Calu3 (cell line): ENCODE measurements at places on chromosomes 4 and X. TPM values are rescaled to one million over a fixed set of nuclear protein-coding genes. Genes with fewer than 3 reads are reported as not detected.
A peak's percentile ranks its signal among the peaks of the same experiment; 100 is the strongest.

DNA sequence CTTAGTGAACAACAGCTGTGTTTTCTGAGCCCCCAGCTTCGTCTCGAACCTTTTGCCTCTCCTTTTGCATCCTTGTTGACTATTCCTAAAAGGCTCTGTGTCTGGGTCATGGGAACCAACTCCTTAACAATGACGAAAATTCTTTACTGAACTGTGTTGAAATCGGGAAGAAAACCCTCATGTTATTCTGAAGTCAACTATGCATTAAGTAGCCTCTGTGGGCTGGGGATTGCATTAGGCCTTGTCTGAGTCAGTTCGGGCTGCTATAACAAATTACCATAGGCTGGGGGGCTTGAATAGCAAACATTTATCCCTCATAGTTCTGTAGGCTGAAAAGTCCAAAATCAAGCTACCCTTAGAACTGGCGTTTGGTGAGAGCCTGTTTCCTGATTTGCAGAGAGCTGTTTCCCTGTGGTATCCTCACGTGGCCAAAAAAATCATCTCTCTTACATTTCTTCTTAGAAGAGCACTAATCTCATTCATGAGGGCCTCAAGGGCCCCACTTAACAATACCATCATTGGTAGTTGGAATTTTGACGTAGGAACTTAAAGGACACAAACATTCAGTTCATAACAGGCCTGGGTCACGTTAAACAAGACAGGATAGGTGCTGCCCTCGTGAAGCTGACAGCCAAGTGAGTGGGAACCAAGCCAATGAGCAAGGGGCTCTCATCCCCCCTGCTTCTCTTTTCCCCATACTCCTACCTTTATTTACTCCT, 75.9 kb downstream of the CLNK start:
- no peak overlapping the region for H3K4me3 ChIP-seq
- peaks cover 10% of the 10 kb centered on the region for H3K4me1 ChIP-seq
- no peak overlapping the region for H3K27ac ChIP-seq
- no peaks in the 10 kb centered on the region for H3K27me3 ChIP-seq
- H3K36me3 ChIP-seq, result no peaks in the 10 kb centered on the region
- no peak for DNase-seq

- no peak overlapping the region for H3K27ac ChIP-seq
- H3K4me1 ChIP-seq, result no peaks in the 10 kb centered on the region
- no peak overlapping the region for H3K4me3 ChIP-seq
- peaks cover 42% of the 10 kb centered on the region for H3K27me3 ChIP-seq
- peaks cover 3% of the 10 kb centered on the region for H3K36me3 ChIP-seq
- no peak for DNase-seq
Observed at GRCh38 chrX:103254171-103254824, 657 bp downstream of the TCEAL8 start.

DNA sequence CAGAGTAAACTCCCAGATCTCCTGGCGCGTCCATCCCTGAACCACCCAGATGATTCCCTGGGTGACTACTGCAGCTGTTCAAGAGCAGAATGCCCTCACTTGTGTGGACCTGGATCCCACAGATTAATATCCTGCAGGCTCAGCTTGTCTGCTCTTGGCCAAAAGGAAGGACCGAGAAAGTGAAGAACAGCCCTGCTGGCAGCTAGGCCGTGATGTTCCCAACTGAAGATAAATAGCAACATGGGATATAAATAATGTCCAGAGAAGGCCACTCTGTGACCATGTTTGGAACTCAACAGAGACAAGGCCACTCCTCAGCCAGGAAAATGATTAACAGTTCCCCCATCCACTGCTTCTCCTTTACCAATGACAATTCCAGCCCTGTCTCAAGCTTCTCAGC, 21.5 kb downstream of the SUPT20HL2 start:
- no peak overlapping the region for H3K27ac ChIP-seq
- H3K4me1 ChIP-seq, result no peaks in the 10 kb centered on the region
- H3K4me3 ChIP-seq, result no peak overlapping the region
- H3K27me3 ChIP-seq, result peaks cover 16% of the 10 kb centered on the region
- no peak for DNase-seq

DNA sequence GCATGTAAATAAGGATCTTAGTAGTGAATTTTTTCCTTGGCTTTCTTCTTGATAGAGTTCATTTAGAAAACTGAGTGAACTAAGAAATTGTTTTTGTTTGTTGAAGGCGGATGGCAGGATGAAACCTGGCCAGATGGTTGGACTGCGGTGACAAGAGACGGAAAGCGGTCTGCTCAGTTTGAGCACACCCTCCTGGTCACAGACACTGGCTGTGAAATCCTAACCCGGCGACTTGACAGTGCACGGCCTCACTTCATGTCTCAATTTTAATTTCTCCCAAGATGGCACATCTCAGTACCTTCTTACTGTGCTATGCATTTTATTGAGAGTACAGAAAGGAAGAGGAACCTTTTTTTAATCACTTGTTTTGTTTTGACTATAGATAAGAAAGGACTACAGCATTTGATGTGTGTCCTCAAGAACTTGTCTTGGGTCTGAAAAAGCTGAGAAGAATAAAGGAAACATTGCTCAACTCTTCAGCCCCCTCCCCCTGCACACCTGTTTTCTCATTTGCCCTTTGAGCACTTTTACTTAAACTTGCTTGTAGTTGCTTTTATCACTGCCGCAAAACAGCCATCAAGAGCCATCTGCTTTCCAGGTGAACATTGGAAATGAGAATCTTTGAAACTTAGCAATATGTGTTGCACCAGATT, 27.4 kb downstream of the ADH5 start:
- H3K27me3 ChIP-seq, result no peaks in the 10 kb centered on the region
- no peak overlapping the region for H3K4me3 ChIP-seq
- peaks cover 14% of the 10 kb centered on the region for H3K4me1 ChIP-seq
- DNase-seq, result no peak
- no peak overlapping the region for H3K27ac ChIP-seq
- H3K36me3 ChIP-seq, result peaks cover 31% of the 10 kb centered on the region

DNA sequence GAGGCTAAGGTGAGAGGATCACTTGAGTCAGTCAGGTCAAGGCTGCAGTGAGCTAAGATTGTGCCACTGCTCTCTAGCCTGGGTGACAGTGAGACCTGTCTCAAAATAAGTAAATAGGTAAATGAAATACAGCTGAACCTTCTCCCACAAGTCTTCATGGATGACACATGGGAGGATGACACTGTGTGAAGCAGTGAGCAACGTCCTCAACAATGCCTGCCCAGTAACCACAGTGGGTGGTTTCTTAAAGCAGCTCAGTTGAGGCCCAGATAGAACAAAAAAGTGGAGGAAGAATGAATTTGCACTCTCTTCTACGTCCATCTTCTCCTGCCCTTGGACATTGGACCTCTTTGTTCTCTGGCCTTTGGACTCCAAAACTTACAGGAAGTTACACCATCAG, 52.7 kb downstream of the MSX1 start:
- H3K4me3 ChIP-seq, result no peak overlapping the region
- H3K4me1 ChIP-seq, result no peaks in the 10 kb centered on the region
- no peak for DNase-seq
- H3K27ac ChIP-seq, result no peak overlapping the region
- H3K27me3 ChIP-seq, result no peaks in the 10 kb centered on the region

- H3K36me3 ChIP-seq, result peaks cover 7% of the 10 kb centered on the region
- H3K27ac ChIP-seq, result no peak overlapping the region
- no peak for DNase-seq
- H3K27me3 ChIP-seq, result no peaks in the 10 kb centered on the region
- H3K4me3 ChIP-seq, result no peak overlapping the region
Observed at GRCh38 chrX:15816886-15817285, 26.6 kb downstream of the ZRSR2 start.

DNA sequence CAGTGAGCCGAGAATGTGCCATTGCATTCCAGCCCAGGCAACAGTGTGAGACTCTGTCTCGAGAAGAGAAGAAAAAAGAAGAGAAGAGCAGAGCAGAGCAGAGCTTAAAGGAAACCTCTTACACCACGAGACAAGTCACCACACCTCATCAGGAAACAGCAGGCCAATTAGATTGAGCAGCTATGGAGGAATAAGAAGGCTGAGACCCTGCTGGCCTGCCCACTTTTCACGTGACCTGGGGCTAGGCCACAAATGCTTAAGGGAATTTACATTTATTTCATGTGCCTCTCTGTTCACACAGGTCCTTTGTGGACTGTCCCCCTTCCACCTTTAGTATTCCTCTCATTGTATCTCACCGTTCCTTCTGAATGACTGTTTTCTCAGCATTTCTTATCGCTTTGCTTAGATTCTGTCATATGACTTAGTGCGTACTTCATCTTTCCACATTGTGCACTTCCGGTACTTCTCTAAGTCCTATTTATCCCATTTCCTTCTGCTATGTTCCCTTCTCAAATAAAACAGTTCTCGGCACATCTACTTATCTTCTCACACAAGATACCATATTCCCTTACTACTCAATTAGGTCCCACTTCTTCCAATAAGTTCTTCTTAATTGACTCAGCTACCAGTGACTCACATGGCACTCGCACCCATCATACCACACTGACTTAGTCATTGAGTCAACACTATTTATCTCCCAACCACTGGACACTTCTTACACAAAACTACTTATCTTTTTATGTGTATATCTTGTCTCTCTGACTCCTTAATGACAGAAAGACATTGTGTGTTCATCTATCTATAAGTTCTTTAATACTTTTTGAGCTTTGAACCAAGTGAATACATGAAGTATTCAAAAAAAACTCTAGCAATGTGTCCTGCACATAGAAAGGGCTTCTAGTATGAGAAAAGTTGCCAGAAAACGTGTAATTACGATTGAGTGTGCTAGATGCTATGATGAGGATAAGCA, 11.0 kb downstream of the CUL4B start:
- H3K4me3 ChIP-seq, result peak overlapping the region; percentile 63
- H3K4me1 ChIP-seq, result peaks cover 27% of the 10 kb centered on the region
- H3K27ac ChIP-seq, result peak overlapping the region; percentile 95
- DNase-seq, result peak; percentile 29

GRCh38 chr4:88063634-88064296, 56.3 kb downstream of the PKD2 start:
- no peaks in the 10 kb centered on the region for H3K4me1 ChIP-seq
- no peak overlapping the region for H3K27ac ChIP-seq
- DNase-seq, result no peak
- H3K4me3 ChIP-seq, result no peak overlapping the region
- no peaks in the 10 kb centered on the region for H3K27me3 ChIP-seq

GRCh38 chrX:1679238-1679637, 64.4 kb downstream of the ASMT start:
- H3K4me3 ChIP-seq, result no peak overlapping the region
- H3K27me3 ChIP-seq, result no peaks in the 10 kb centered on the region
- H3K4me1 ChIP-seq, result no peaks in the 10 kb centered on the region
- DNase-seq, result no peak

- DNase-seq, result no peak
- H3K4me3 ChIP-seq, result no peak overlapping the region
- no peaks in the 10 kb centered on the region for H3K36me3 ChIP-seq
- no peak overlapping the region for H3K27ac ChIP-seq
Observed at GRCh38 chr4:159353422-159354116, 250.7 kb downstream of the RAPGEF2 start.

DNA sequence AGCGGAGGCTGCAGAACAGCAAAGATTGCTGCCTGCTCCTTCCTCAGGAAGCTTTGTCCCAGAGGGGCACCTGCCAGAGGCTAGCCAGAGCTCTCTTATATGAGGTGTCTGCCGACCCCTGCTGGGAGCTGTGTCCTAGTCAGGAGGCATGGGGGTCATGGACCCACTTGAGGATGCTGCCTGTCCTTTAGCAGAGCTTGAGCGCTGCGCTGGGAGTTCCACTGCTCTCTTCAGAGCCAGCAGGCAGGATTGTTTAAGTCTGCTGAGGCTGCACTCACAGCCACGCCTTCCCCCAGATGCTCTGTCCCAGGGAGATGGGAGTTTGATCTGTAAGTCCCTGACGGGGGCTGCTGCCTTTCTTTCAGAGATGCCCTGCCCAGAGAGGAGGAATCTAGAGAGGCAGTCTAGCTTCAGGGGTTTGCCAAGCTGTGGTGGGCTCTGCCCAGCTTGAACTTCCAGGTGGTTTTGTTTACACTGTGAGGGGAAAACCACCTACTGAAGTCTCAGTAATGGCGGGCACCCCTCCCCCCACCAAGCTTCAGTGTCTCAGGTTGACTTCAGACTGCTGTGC, 10.9 kb downstream of the DCK start:
- no peak overlapping the region for H3K4me3 ChIP-seq
- H3K27me3 ChIP-seq, result no peaks in the 10 kb centered on the region
- DNase-seq, result no peak
- no peaks in the 10 kb centered on the region for H3K36me3 ChIP-seq
- peaks cover 10% of the 10 kb centered on the region for H3K4me1 ChIP-seq

DNA sequence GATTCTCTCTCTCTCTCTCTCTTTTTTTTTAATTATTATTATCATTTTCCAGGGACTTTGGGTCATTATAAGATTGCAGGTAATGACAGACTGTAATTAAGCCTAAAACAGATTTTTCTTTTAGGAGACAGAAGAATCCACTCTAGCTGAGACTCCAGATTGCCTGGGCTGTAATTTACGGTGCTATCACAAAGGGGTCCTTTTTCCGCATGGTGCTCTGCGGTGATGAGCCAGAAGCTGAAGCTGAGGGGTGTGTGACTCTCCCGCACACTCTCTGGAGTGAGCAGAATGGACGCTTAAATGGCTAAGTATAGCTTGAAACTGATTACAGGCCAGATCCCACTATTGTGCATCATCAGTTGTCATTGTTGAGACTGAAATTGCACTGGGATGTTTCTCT, 50.0 kb downstream of the LGI2 start:
- no peak for DNase-seq
- H3K27me3 ChIP-seq, result peaks cover under 1% of the 10 kb centered on the region
- H3K27ac ChIP-seq, result no peak overlapping the region
- no peak overlapping the region for H3K4me3 ChIP-seq

DNA sequence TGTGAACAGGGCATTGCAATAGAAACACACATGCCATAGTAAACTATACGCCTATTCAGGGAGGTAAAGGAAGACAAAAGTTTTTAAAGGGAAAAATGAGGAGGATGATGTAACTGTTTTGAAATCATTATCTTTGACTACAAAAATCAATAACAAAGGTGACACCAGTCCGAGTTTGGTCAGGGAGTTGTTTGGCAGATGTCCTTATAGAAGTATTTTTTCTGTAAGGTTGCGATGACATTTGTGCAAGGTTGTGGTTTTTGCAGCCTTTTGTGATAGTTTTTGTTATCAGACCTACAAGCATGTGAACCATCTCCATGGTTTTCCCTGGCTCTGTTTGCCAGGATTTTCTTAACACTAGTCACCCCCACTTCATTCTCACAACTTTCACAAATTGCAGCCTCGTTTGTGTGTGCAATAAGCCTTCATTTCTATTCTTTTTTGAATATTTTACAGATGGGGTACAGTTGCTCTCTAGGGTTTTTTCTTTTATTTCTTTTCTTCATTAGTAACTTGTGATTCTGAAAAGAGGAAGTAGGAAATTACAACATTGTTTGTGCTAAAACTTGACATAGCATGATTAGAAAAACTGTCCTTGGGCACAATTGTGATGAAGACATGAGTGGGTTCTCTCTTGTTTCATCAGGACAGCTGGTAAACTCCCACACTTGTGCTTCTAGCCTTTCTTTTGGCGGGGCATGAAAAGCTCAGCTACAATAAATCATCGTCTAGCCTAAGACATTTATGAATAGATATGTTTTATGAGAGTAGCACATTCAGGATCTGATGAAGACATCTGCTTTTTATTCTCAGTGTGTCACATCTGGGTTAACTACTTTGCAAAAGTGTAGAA, 60.2 kb upstream of the PNPLA4 start:
- DNase-seq, result no peak
- H3K4me1 ChIP-seq, result no peaks in the 10 kb centered on the region
- no peak overlapping the region for H3K27ac ChIP-seq
- no peak overlapping the region for H3K4me3 ChIP-seq
- no peaks in the 10 kb centered on the region for H3K36me3 ChIP-seq

GRCh38 chr4:139606579-139607501, 50.8 kb upstream of the SETD7 start:
- peaks cover 18% of the 10 kb centered on the region for H3K27me3 ChIP-seq
- H3K27ac ChIP-seq, result no peak overlapping the region
- no peak for DNase-seq
- no peak overlapping the region for H3K4me3 ChIP-seq

Gene BGN
- total RNA-seq, result not detected in 2 replicates

Gene FAM53A
- total RNA-seq, result 5.3 and 7.3 TPM in 2 replicates

Gene RAB41
- total RNA-seq, result not detected in 2 replicates

Gene ACE2
- total RNA-seq, result 25.3 and 46.7 TPM in 2 replicates

Gene SLC30A9
- 43.4 and 45.5 TPM in 2 replicates for total RNA-seq
